Sigmoid colon (tissue), 7 donors: ENCODE measurements at places on chromosomes 12 and 14.

- no peaks in the 10 kb centered on the region for H3K27me3 ChIP-seq
- no peak for DNase-seq
- H3K4me3 ChIP-seq: no peak overlapping the region
- H3K36me3 ChIP-seq: no peaks in the 10 kb centered on the region
Observed at GRCh38 chr12:8685051-8685450, 12.7 kb upstream of the RIMKLB start.

GRCh38 chr12:130873825-130874224, 2.0 kb downstream of the RAN start:
- peaks cover 27% of the 10 kb centered on the region for H3K36me3 ChIP-seq
- peaks cover 21% of the 10 kb centered on the region for H3K4me1 ChIP-seq
- H3K4me3 ChIP-seq: no peak overlapping the region
- no peaks in the 10 kb centered on the region for H3K27me3 ChIP-seq
- no peak overlapping the region for H3K27ac ChIP-seq

DNA sequence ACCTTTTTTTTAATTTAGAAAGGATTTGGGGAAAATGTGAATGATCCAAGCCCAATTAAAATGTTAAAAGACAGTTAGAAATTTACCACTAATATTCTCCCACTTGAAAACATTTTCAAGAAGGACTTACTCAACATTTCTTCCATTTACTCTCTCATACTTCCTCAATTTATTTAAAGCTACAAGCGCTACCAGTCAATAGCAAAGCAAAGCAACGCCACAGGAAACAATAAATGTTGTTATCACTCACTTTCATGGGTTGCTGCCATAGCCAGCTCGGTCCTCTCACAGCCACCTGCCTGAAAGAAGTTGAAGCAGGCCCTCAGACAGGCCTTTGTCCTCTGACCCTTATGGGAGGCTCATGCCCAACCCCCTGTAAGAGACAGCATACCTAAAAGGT, 6.0 kb upstream of the SOS2 start:
- no peak overlapping the region for H3K27ac ChIP-seq
- no peak for DNase-seq
- H3K27me3 ChIP-seq: no peaks in the 10 kb centered on the region
- no peaks in the 10 kb centered on the region for H3K4me1 ChIP-seq

- H3K27me3 ChIP-seq: no peaks in the 10 kb centered on the region
- no peaks in the 10 kb centered on the region for H3K36me3 ChIP-seq
- peak overlapping the region; percentile 95 for H3K4me3 ChIP-seq
- peak overlapping the region; percentile 88 for H3K27ac ChIP-seq
- no peak for DNase-seq
Observed at GRCh38 chr12:27246774-27247173, 2.7 kb downstream of the STK38L start.

GRCh38 chr14:33486332-33486890, 464.5 kb downstream of the EGLN3 start:
- no peak for DNase-seq
- H3K27ac ChIP-seq: no peak overlapping the region
- H3K27me3 ChIP-seq: no peaks in the 10 kb centered on the region
- H3K4me3 ChIP-seq: no peak overlapping the region

DNA sequence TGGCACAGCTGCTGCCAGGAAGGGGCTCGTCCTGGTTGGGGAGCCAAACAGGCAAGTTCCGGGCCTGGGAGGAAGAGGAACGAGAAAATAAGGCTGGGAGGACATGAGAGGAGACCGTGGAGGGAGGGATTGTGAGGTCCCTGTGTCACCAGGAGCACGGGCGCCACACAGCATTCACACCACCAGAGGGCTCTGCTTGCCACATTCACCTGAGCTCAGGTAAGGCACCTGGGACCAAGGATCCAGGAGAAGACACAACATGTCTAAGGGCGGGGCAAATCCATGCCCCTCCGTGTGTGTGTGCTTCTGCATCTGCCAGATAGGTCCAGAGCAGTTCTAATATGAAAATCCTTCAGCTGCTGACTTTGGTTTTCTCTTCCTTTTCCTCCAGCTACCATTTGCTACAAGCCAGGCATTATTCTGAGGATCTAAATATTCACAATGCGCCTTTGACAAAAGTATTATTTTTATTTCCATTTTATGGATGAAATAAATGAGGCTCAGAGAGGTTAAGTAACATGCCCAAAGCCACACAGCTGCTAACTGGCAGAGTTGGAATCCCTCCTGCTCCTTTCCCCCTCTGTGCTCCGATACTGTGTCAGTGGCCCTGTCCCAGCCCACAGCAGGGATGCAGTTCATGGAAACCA, 14.6 kb downstream of the RAPGEF3 start:
- no peak overlapping the region for H3K4me3 ChIP-seq
- no peaks in the 10 kb centered on the region for H3K36me3 ChIP-seq
- no peak for DNase-seq
- H3K27me3 ChIP-seq: no peaks in the 10 kb centered on the region

GRCh38 chr12:64352181-64352580, 38.4 kb downstream of the C12orf56 start:
- no peaks in the 10 kb centered on the region for H3K4me1 ChIP-seq
- H3K27ac ChIP-seq: no peak overlapping the region
- H3K4me3 ChIP-seq: no peak overlapping the region
- no peaks in the 10 kb centered on the region for H3K27me3 ChIP-seq

DNA sequence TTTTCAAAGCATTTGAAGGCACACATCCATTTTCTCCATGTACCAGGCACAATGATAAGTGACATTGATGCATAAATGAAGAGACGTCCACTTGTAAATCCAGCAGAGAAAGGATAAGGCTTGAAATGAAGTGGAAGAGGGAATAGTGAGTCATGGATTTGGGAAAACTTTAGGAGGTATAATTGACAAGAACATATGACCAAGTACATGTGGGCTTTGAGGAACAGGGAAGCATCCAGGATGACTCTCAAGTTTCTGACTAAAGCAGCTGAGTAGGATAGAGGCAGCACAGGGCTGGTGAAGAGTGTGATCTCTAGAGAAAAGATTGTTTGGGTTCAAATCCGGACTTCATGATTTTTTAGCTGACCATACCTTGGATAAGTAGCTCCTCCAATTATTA, 43.6 kb upstream of the SYT1 start:
- H3K36me3 ChIP-seq: no peaks in the 10 kb centered on the region
- H3K27me3 ChIP-seq: no peaks in the 10 kb centered on the region
- H3K27ac ChIP-seq: no peak overlapping the region
- H3K4me3 ChIP-seq: no peak overlapping the region
- no peaks in the 10 kb centered on the region for H3K4me1 ChIP-seq
- DNase-seq: no peak

DNA sequence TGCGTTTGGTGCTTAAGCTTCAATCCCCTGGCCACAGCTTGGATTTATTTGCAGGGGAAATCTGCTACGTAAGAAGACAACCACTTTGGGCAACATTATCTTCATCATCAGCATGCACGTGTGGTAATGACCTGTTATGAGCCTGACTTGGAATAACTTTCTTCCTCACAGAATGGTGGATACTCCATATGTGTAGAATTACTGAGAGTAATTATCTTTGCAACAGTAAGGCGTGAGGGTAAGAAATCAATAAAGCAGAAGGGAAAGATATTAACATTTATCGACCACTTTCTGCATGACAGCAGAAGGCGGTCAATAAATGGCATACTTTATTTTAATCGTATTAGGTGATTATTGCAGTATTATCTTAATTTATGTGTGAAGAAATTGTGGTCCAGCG, 152.7 kb downstream of the RGS6 start:
- H3K27ac ChIP-seq: no peak overlapping the region
- no peak overlapping the region for H3K4me3 ChIP-seq
- H3K36me3 ChIP-seq: no peaks in the 10 kb centered on the region
- no peak for DNase-seq
- H3K4me1 ChIP-seq: no peaks in the 10 kb centered on the region

DNA sequence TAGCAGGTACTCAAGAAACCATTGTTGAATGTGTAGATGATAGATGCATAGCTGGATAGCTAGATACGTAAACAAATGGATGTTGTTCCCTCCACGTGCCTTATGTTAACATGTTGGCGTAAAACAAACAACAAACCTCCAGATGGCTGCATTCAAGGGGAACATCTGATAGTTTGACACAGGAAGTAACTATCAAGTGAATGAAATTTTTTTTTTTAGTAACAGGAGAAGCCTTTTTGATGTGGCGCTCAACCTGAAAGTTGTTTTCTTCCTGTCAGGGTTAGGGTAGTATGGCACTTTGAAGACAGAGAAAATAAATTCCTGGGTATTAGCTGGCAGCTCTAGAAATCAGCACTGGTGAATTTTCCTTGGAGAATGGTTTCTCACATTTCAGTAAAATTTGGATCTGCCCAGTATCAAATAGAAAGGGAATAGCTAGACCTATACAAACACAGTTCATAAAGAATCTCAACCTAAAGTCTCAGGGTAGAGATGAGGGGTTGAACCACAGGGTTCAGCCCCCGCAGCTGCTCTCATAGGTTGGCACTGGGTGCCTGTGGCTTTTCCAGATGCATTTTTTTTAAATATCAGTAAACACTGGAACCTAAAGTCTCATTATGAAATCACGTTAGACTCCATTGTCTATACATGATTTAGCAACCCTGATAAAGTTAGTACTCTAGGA, 18.8 kb upstream of the RAP1B start:
- H3K4me3 ChIP-seq: no peak overlapping the region
- H3K36me3 ChIP-seq: no peaks in the 10 kb centered on the region
- no peaks in the 10 kb centered on the region for H3K27me3 ChIP-seq
- H3K4me1 ChIP-seq: no peaks in the 10 kb centered on the region

DNA sequence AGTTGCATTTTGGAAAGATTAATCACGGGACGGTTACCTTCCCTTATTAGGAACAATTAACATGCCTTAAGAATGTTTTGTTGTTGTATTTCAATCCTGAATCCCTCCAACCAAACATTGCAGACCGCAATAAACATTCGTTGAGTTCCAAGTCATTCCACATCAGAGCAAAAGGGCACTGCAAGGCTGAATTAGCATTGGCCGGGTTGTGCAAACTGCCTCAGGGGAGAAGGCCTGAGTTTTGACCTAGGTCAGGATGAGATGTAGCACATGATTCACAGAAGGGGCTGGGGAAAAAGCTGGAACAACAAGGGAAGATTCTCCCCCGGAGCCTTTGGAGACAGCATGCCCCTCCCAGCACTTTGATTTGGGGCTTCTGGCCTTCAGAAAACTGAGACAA, 82.1 kb upstream of the BDKRB2 start:
- H3K4me1 ChIP-seq: no peaks in the 10 kb centered on the region
- no peak overlapping the region for H3K27ac ChIP-seq
- no peak for DNase-seq
- H3K36me3 ChIP-seq: no peaks in the 10 kb centered on the region

GRCh38 chr12:83537428-83538053, 850.8 kb downstream of the TMTC2 start:
- DNase-seq: no peak
- H3K27ac ChIP-seq: no peak overlapping the region
- no peak overlapping the region for H3K4me3 ChIP-seq
- no peaks in the 10 kb centered on the region for H3K36me3 ChIP-seq
- H3K4me1 ChIP-seq: peaks cover 7% of the 10 kb centered on the region

GRCh38 chr12:54027442-54027786, 826 bp upstream of the HOXC6 start:
- peaks cover 12% of the 10 kb centered on the region for H3K4me1 ChIP-seq
- no peak overlapping the region for H3K4me3 ChIP-seq
- H3K36me3 ChIP-seq: no peaks in the 10 kb centered on the region

GRCh38 chr12:113189361-113189760, 3.8 kb downstream of the RITA1 start:
- H3K27me3 ChIP-seq: no peaks in the 10 kb centered on the region
- H3K4me3 ChIP-seq: no peak overlapping the region
- H3K36me3 ChIP-seq: peaks cover 29% of the 10 kb centered on the region

DNA sequence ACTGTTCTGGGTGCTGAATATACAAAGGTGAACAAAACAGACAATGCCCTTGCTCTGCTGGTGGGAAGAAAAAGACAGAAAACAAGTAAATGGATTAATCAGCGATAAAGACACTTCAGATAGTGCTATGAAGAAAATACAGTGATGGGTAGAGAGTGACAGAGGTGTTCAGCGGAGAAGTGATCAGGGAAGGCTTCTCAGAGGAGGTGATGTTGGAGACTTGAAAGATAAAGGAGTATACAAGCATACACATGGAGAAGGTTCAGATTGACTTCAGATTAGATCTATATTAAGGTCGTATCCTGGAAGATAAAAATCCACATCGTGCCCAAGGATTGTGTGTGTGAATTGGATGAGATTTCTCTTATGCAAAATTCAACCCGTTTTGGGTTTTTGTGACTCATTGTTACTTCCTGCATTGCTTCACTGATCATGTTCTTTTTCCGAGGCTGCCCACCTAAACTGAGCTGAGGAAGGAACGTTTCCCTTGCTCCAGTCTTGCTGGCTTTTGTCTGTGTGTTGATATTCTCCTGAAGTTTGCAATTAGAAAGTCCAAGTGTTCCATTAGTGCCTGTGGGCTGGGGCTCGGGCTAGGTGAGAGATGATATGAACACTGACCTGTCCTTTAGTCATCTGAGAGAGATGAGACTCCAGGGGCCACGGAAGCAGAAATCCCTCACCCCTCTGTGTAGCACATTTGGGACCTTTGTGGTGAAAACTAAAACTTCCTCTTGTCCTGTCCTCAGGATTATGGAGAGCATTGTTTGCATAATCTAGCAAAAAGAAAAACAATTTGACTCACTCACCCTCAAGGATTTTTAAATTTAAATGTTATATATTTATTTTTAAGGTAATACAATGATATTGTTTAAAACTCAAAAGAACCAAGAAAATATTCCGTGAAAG, 27.6 kb downstream of the PLXNC1 start:
- H3K27me3 ChIP-seq: no peaks in the 10 kb centered on the region
- H3K36me3 ChIP-seq: no peaks in the 10 kb centered on the region
- no peak overlapping the region for H3K4me3 ChIP-seq

- H3K4me1 ChIP-seq: peaks cover 11% of the 10 kb centered on the region
- no peak for DNase-seq
- H3K27me3 ChIP-seq: no peaks in the 10 kb centered on the region
- H3K36me3 ChIP-seq: no peaks in the 10 kb centered on the region
- no peak overlapping the region for H3K27ac ChIP-seq
- no peak overlapping the region for H3K4me3 ChIP-seq
Observed at GRCh38 chr14:51805541-51805940, 54.9 kb upstream of the GNG2 start.

DNA sequence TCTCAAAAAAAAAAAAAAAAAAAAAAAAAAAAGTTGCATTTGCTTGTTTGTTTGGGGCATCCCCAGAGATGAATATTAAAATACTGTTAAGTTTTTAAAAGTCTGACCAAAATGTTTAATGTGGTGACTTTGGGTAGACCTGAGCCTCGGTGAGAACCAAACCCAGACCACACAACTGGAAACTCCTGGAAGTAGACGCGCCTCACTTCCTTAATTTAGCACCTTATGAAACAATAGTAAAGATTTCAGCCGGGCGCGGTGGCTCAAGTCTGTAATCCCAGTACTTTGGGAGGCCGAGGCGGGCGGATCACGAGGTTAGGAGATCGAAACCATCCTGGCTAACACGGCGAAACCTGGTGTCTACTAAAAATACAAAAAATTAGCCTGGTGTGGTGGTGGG, 9.3 kb downstream of the NFKBIA start:
- no peak overlapping the region for H3K27ac ChIP-seq
- peaks cover 31% of the 10 kb centered on the region for H3K4me1 ChIP-seq
- H3K36me3 ChIP-seq: peaks cover 27% of the 10 kb centered on the region
- no peaks in the 10 kb centered on the region for H3K27me3 ChIP-seq
- H3K4me3 ChIP-seq: no peak overlapping the region
- no peak for DNase-seq

GRCh38 chr14:87888136-87888999, 104.6 kb downstream of the GALC start:
- no peaks in the 10 kb centered on the region for H3K4me1 ChIP-seq
- H3K4me3 ChIP-seq: no peak overlapping the region
- H3K27ac ChIP-seq: no peak overlapping the region
- H3K36me3 ChIP-seq: no peaks in the 10 kb centered on the region

- H3K4me3 ChIP-seq: no peak overlapping the region
- no peaks in the 10 kb centered on the region for H3K4me1 ChIP-seq
- no peaks in the 10 kb centered on the region for H3K36me3 ChIP-seq
Observed at GRCh38 chr12:18139989-18140596, 50.1 kb upstream of the RERGL start.
